ENCODE measurements at places on chromosomes 5 and 9. TPM values are rescaled to one million over a fixed set of nuclear protein-coding genes. Genes with fewer than 3 reads are reported as not detected.

PPIC gene
- 44.5 TPM for total RNA-seq

LHX6 gene
- total RNA-seq = 0.33 TPM

GAS1 gene
- total RNA-seq = 13.7 TPM

IL9 gene
- total RNA-seq = not detected

ENTREP1 gene
- total RNA-seq = 0.39 TPM

PAX5 gene
- total RNA-seq = not detected

TMC1 gene
- 0.79 TPM for total RNA-seq

CARD19 gene
- 21.6 TPM for total RNA-seq

CDX1 gene
- not detected for total RNA-seq

PCDHB4 gene
- total RNA-seq = 0.22 TPM

GRIN3A gene
- total RNA-seq = not detected

JAKMIP2 gene
- not detected for total RNA-seq

SAXO1 gene
- 0.11 TPM for total RNA-seq

C8G gene
- 3.9 TPM for total RNA-seq

NUTM2F gene
- total RNA-seq = not detected

OR1N1 gene
- not detected for total RNA-seq

Data from placental epithelial cell (primary cell).